ENCODE measurements at places on chromosomes 2 and 18.
A peak's percentile ranks its signal among the peaks of the same experiment; 100 is the strongest.

- peak; percentile 21 for ATAC-seq
These were observed 456.3 kb upstream of the MYT1L start for GRCh38 chr2:2787301-2787907.

- ATAC-seq: peak; percentile 64
These were observed 5.4 kb upstream of the SATB2 start for GRCh38 chr2:199462956-199463692.

DNA sequence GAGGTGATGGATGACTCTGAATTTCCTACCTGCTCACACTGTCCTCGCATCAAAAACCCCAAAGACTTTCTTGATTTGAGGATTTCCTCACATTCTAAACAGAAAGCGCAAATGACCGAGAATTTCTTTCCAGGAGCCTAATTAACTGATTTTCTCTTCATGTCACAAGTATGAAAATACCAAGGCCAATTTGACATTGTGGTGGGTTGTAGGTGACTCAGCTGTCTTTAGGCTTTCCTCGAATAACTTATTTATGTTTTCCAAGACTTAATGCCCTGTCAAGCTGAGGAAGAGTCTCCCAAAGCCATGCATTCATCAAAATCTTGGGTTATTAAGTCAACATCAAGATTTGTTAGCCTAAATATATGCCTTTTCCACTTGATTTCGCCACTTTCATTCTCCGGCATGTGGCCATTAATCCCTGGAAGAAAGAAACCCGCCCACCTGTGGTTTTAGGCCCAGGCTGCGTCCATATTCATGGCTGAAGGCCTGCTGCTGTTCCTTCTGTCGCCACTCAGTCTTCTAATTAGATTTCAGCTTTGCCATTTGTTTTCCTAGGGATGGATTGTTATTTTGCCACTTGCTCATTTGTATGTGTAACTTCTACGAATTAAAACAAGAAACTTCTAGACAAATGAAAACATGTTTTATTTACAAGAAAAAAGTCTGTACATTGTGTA lies 84.9 kb downstream of the ST6GAL2 start:
- no peak for ATAC-seq

DNA sequence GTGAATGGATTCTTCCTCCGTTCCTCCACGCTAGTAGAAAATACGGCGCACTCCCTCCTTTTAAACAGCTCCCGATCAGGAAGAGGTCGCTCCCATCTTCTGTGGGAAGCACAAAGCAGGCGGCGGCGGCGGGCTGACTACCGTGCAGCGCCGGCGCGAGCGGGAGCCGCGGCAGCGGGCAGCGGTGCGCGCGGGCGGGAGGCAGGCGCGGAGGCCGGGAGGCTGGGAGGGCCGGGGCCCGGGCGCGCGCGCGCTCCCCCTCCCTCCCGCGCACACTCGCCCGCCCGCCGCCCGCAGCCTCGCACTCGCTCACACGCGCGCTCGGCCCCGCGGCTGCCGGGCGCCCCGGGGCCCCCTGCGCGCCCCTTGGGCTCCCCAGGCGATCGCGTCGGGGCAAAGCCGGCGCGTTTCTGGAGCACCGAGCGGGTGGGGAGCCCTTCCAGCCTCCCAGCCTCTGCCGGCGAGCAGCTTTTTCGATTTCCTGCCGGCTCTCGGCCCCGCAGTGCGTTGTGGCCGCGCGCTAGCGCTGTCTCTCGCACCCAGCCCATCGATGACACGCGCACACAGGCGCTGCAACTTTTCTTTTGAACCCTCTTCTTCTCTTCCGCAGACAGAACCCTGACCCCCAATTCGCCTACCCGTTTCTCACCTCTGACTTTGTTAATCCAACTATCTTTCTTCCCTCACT lies at the start of gene SLC8A1:
Gene SLC8A1, minus strand, starts transcription at position 173 of the 688 bp plus-strand sequence.
- ATAC-seq: peak; percentile 35

GRCh38 chr2:58875436-58875835 lies 634.3 kb upstream of the FANCL start:
- no peak for ATAC-seq

DNA sequence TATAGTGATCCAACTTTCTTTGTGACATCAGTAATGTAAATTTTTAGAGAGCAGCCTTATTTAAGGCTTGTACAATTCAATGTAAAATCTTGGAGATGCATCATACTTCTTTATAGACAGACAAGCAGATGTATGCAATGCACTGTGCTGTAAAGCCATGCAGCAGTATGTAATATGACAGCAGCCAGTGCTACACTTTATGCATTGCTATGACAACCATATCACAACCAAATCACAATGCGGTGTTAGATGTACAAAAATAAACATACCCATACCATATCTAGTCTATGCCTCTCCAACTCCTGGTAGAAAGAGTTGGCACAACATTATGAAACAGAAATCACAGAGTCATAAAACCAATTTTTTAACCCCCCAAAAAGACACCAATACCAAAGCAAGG lies 110.3 kb upstream of the WDSUB1 start:
- ATAC-seq: no peak

DNA sequence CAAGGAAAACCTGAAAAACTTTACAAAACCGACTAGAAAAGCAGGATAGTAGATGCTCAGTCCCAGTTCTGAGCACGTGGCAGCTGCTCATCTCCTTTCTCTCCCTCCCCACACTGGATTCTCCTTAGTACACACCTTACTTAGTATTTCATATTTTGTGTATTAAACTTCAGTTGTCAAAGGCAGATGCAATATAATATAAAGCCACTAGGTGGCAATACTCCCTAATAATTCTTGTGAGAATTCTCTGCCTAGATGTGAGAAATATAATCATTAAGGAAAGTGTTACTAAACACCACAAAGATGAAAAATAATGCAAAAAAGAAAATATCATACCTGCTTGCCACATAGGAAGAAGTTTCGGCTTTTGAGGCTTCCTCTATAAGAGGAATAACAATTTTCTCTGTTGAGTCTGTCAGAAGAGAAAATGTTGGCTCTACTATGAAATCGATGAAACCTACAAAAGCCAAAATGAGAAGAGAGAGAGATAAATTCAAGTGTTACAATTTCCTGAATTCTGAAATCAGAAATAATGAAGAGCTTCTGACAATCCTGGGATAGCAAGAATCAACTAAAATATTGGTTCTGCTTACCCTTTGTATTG lies 200.6 kb downstream of the PPP1R1C start:
- peak; percentile 69 for ATAC-seq

DNA sequence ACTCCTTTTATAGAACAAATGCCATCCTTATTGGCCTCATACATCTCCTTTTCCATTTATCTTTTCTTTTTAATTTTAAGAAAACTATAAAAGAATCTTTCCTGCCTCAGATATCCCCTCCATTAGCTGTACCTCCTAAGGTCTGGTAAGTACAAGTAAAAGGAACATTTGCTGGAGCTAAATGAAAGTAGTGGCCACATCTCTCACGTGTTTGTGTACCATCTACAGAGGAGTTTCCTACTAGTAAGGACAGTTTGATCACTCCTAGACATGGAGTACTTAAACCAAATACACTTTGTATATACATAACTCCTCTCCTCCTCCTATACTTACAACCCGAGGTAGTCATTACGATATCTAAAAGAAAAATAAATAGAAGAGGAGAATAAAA lies 504.8 kb downstream of the LRRTM4 start:
- ATAC-seq: no peak

GRCh38 chr2:43763091-43763490 lies 10.7 kb upstream of the DYNC2LI1 start:
- ATAC-seq: no peak

GRCh38 chr2:231418820-231419640 lies 23.5 kb downstream of the B3GNT7 start:
- ATAC-seq: no peak

DNA sequence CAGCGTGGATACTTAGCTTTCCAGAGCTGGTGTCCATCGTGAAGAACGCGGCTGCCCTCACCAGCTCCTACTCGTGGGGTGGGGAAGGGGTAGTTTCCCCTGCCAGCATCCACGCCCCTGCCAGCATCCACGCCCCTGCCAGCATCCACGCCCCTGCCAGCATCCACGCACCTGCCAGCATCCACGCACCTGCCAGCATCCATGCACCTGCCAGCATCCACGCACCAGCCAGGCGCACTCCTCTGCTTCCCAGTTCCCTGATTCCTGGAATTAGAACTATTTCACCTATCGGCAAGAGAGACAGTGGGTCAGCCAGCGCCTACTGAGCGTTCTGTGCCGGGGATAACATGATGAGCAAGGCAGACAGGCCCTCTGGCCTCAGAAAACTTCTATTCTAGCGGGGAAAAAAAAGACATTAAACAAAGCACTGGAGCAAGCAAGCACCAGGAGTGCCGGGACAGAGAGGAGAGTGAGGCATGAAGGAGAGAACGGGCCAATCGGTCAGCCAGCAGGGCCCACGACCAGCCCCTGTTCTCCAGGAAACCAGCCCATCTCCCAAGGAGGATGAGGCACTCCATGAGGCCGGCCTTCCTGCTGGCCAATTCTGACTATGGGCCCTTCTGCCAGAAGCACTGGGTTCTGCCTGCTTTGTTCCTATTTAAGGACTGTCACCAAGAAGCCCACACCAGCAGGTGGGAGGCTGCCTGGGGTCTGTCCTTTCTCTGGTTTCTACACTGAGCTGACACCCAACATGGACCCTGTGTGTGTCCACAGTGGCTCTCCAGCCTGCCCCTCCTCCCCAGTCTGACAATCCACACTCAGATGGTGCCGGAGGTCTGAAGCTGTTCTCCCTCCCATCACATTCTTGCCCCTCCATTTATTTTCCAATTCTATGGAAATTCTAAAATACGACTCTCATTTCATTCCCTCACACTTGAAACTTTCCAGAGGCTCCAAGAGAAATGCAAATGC lies 78.4 kb upstream of the SALL3 start:
- ATAC-seq: no peak

GRCh38 chr2:202378662-202379358 lies 2.7 kb downstream of the BMPR2 start:
- ATAC-seq: no peak

DNA sequence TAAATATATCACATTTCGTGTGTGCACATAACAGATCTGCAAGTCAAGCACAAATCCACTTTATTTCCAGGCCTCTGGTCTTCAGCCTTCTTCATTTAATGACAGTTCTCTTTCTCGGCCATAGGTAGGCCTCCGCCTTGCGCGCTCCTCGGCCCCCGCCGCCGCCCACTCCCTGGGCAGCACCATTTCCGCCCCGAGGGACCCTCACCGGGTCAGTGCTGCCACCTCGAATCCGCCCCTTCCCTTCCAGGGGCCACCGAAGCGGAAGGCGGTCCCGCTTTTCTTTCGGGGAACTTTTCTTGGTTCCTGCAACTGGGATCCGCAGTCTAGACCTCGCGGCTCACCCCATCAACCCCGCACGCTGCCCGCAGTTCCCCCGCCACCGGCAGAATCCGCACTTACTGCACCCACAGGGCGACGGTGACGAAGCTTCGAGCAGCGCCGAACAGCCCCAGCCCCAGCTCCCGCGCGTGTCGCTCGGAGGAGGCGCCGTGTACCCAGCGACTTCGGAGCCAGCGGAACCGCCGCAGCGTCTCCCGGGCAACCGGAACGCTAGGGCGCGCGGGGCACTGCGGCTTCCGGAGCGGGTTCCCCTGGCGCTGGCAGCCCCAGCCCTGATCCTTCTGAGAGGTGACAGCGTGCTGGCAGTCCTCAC lies at the start of gene CDKL4:
Gene CDKL4, minus strand, starts transcription at position 502 of the 655 bp plus-strand sequence.
- ATAC-seq: peak; percentile 90

DNA sequence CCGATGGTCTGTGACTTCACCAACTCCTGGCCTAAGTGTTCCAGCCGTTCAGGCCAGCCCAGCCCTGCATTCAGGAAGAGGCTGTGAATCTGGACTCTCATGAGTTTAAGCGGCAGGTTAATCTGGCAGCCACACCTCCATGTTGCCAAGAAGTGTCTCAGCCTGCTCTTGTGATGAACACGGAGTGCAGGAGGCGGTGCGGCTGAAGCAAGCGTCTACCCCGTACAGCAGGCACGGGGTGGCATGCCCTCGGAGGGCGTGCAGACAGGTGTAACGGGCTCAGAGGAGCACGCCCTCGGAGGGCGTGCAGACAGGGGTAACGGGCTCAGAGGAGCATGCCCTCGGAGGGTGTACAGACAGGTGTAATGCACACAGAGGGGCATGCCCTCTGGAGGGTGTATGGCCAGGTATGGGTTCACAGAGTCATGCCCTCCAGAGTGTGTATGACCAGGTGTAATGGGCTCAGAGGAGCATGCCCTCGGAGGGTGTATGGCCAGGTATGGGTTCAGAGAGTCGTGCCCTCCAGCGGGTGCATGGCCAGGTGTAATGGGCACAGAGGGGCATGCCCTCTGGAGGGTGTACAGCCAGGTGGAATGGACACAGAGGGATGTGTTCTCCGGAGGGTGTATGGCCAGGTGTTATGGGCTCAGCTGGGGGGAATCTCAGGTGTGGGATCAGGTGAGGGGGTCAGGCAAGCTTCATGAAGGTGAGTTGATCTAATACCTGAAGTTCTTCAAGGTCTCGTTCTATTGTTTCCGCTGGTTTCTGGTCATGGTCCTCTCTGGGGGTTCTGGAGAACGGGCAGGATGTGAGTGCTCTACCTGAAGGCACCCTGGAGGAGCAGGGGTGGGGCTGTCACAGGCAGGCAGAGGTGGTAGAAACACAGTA lies 22.6 kb downstream of the CROCC2 start:
- no peak for ATAC-seq

- no peak for ATAC-seq
These were observed 75.2 kb upstream of the RNU4ATAC start for GRCh38 chr2:121455446-121455845.

GRCh38 chr2:10286216-10287037 lies 16.3 kb upstream of the HPCAL1 start:
- ATAC-seq: peak; percentile 3

GRCh38 chr2:233129351-233129978 lies 69.3 kb downstream of the INPP5D start:
- ATAC-seq: peak; percentile 74

- ATAC-seq: peak; percentile 7
These were observed 598.2 kb upstream of the SYT4 start for GRCh38 chr18:43875511-43875910.

DNA sequence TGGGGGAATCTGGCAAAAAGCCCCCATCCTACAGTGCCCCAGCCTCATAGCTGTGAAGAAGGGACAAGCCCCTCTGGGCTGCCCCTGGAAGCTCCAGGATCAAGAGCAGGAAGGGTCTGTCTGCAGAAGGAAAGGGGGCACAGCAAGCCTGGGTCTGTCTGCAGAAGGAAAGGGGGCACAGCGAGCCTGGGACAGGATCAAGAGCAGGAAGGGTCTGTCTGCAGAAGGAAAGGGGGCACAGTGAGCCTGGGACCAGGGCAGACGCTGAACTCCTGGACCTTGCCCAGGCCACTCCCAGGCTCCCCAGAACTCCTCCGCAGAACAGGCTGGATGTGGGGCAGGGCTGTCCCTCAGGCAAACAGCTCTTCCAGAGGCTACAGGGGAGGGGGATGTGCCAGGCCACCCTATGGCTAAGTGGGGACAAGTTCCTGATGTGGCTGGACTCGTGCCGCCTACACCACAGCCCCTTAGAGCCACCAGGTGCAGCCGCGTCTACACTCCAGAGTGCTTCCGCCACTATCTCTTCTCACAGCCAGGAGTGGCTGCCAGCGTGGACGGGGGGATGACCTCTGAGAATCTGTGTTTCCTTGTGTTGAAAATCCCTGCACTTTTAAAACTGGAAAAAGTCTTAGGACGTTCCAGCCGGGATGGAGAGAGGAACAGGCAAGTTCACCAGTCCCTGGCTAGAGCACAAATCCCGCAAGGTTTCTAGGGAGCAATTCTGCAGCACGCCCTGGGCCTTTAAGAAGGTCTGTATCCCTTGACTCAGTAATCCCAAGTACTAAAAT lies 20.8 kb downstream of the KIF1A start:
- no peak for ATAC-seq
